Hematopoietic multipotent progenitor cell (in vitro differentiated cells): ENCODE measurements at places on chromosomes 2 and 18.

GRCh38 chr2:74047152-74047551, 62.4 kb downstream of the TET3 start:
- DNase-seq = no peak

GRCh38 chr18:12597760-12598159, 60.1 kb downstream of the SPIRE1 start:
- DNase-seq = no peak

GRCh38 chr2:174683392-174683759, 80.9 kb downstream of the CHRNA1 start:
- peak; percentile 72 for DNase-seq

DNA sequence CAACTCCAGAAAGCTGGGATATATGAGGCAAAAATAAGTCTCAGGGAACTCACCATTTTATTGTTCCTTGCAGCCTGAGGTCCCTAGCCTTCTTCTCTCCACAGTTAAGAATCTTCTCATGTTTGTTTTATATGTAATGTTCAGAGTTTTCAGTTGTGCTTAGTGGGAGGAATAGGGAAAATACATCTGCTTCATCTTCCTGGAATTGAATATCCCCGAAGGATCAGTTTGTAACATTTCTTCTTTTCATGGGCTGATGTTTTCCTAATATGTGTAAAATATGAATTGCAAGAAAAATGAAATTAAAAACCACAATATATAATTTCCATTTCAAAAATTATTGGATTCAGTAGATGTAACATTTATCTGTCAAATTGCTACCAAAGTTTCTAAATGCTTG, 8.0 kb downstream of the GALNT1 start:
- DNase-seq = no peak

DNA sequence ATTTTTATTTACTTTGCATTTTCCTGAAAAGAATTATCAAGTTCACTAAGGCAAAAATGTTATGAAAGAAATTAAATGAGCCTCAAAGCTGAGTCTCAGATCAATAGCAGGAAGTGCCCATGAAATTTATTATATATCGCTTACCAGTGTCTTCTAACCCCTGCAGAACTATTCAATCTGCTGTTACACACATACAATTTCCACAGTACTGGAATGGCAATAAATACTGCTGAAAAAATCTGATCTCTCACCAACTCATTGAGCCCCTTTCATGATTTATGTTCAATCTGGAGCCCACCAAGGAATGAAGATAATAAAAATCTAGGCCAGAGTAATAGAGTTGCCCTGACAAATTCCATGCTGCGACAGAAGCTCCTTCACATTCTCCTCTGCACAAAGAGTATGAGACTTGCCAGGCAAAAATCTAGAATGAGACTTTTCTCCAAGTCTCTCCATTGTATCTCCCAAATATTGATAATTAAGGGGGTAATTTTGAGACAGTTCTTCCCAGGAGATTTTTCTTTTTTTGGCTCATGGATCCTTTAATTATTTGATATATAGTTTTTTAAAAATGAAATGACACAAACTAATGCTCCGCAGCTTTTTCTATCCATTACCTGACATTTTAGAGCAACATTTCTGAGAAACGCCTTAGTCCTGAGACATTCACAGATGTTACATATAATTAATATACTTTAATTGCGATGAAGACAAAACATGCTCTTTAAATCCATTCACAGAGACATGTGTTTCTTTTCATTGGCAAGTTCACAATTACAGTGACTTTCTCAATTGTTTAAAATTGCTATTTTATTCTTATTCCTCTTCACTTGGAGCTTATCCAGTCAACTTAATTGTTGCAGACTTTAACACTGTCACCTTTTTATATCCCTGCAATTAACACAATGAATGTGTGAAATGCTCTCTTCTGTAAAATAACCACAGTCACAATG, 1020.4 kb downstream of the CBLN2 start:
- DNase-seq = no peak

DNA sequence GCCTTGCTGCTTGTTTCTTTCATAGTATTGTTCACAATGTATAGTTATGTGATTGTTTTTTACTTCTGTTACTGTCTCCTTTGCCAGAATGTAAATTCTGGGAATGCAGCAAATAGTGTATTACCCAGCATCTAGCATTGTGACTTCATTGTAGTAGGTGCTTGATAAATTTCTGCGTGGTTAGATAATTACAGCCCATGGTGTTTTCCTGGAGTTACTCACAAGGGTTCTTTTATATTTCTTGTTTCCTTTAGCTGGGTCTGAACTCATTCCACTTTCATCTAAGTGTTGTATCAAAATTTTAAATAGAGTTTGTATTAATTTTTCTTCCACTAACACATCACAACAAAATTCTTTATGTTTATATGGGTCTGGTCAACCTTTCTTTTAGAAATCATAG, 132.6 kb downstream of the MAP4K4 start:
- DNase-seq = no peak

DNA sequence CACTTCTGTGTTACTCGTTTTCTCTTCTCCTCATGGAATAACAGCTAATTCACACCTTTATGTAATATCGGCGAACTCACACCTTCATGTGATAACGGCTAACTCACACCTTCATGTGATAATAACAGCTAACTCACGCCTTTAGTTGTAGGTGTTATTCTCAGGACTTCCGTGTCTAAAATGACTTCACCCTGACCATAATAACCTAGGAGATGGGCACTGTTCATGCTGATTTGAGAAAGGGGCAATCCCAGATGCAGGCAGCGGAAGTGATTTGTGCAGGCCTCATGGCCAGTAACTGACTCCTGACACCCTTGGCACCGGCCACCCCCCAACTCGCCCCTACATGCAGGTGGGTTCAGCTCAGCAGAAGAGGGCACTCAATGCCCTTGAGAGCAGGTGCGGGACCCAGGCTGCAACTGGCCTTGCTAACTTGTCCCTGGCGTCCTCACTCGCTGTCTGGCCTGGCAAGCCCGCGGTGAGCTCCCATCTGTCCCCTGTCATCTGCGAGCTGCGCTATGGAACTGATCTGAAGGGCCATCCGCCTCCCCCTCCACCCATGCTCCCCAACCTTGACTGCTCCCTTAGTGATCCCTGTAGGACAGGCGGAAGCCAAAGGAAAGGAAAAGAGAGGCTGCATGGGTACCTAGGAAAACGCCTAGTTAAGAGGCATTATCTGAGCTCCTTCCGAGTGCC, 42.6 kb upstream of the MTCL1 start:
- DNase-seq = no peak
